RWPE2 (cell line): ENCODE measurements at places on chromosomes 1 and 21.

GRCh38 chr1:215458562-215458961, 108.5 kb upstream of the KCTD3 start:
- H3K4me3 ChIP-seq, result no peak overlapping the region
- no peaks in the 10 kb centered on the region for H3K27me3 ChIP-seq
- H3K27ac ChIP-seq, result no peak overlapping the region

GRCh38 chr21:46443910-46444309, 14.8 kb upstream of the DIP2A start:
- peaks cover 43% of the 10 kb centered on the region for H3K36me3 ChIP-seq
- DNase-seq, result no peak
- H3K4me1 ChIP-seq, result no peaks in the 10 kb centered on the region

DNA sequence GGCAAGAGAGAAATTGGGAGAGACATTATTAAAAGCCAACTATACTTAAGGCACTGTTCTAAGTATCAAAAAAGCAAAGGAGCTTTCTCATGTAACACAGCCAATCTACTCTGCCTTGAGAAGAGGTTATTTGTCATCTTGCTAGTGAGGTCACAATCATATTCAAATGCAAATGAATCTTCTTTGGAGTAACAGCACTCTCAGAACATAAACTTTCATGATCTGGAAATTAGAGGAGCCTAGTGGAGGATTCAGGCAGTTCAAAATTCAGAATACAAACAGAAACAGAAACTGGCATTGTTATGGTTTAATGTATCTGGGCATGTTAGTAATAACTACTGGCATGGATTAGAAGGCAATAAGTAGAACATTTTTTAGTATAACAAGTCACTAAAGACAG, 57.4 kb downstream of the ARID4B start:
- no peak overlapping the region for H3K4me3 ChIP-seq
- DNase-seq, result no peak
- no peak overlapping the region for H3K27ac ChIP-seq
- H3K4me1 ChIP-seq, result no peaks in the 10 kb centered on the region
- H3K36me3 ChIP-seq, result no peaks in the 10 kb centered on the region
- no peaks in the 10 kb centered on the region for H3K27me3 ChIP-seq

GRCh38 chr21:18147678-18148077, 97.0 kb upstream of the CHODL start:
- no peaks in the 10 kb centered on the region for H3K27me3 ChIP-seq
- no peak for DNase-seq
- H3K4me1 ChIP-seq, result no peaks in the 10 kb centered on the region
- no peak overlapping the region for H3K4me3 ChIP-seq

- H3K36me3 ChIP-seq, result no peaks in the 10 kb centered on the region
- H3K27ac ChIP-seq, result no peak overlapping the region
- DNase-seq, result no peak
- H3K4me3 ChIP-seq, result no peak overlapping the region
- H3K27me3 ChIP-seq, result no peaks in the 10 kb centered on the region
- H3K4me1 ChIP-seq, result peaks cover 28% of the 10 kb centered on the region
Observed at GRCh38 chr1:6410248-6410893, 9.3 kb downstream of the HES2 start.

GRCh38 chr1:23836037-23836436, 10.8 kb upstream of the HMGCL start:
- H3K4me3 ChIP-seq, result no peak overlapping the region
- H3K36me3 ChIP-seq, result no peaks in the 10 kb centered on the region
- H3K27me3 ChIP-seq, result no peaks in the 10 kb centered on the region
- H3K4me1 ChIP-seq, result peaks cover 4% of the 10 kb centered on the region
- DNase-seq, result no peak

DNA sequence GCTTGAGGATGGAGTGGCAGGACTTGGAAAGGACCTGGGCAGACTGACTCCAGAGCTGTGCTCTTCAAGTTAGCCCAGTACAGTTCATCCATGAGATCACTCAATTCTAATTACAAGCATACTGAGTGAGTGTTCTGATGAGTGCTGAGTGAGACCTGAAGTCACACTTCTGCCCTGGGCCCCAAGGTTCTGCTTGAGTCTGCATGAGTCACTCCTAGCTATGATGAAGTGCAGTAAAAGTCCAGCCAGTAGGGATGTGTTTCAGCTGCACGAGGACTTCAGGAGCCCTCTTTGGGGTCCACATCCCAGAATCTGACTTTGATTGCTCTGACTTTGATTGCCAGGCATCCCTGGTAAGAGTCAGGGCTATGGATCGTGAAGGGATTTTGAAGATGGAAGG, 35.8 kb downstream of the PLEKHA6 start:
- no peak overlapping the region for H3K4me3 ChIP-seq
- peaks cover 32% of the 10 kb centered on the region for H3K4me1 ChIP-seq
- no peak for DNase-seq
- H3K36me3 ChIP-seq, result no peaks in the 10 kb centered on the region
- no peak overlapping the region for H3K27ac ChIP-seq
- no peaks in the 10 kb centered on the region for H3K27me3 ChIP-seq
